HT1080 (cell line): ENCODE measurements at places on chromosomes 6 and 20. TPM values are rescaled to one million over a fixed set of nuclear protein-coding genes. Genes with fewer than 3 reads are reported as not detected.

Gene RWDD2A
- 1.4 and 1.7 TPM in 2 replicates for total RNA-seq

Gene NRSN1
- total RNA-seq = not detected in 2 replicates

Gene SLC22A7
- total RNA-seq = not detected in 2 replicates

Gene LAMA2
- 0.18 and 0.20 TPM in 2 replicates for total RNA-seq

Gene NSFL1C
- total RNA-seq = 34.6 and 48.4 TPM in 2 replicates

Gene TRAM2
- total RNA-seq = 51.6 and 58.5 TPM in 2 replicates

Gene MAS1
- total RNA-seq = not detected in 2 replicates

Gene ETV7
- total RNA-seq = not detected in 2 replicates
